ENCODE measurements at places on chromosomes 7 and 10.

GRCh38 chr10:79238606-79239005 lies 108.7 kb upstream of the PPIF start:
- no peak for DNase-seq

GRCh38 chr10:71840177-71840957 lies 10.7 kb downstream of the PSAP start:
- DNase-seq, result peak; percentile 90

- DNase-seq, result no peak
Observed at GRCh38 chr10:77898323-77899079, 28.1 kb downstream of the DLG5 start.

DNA sequence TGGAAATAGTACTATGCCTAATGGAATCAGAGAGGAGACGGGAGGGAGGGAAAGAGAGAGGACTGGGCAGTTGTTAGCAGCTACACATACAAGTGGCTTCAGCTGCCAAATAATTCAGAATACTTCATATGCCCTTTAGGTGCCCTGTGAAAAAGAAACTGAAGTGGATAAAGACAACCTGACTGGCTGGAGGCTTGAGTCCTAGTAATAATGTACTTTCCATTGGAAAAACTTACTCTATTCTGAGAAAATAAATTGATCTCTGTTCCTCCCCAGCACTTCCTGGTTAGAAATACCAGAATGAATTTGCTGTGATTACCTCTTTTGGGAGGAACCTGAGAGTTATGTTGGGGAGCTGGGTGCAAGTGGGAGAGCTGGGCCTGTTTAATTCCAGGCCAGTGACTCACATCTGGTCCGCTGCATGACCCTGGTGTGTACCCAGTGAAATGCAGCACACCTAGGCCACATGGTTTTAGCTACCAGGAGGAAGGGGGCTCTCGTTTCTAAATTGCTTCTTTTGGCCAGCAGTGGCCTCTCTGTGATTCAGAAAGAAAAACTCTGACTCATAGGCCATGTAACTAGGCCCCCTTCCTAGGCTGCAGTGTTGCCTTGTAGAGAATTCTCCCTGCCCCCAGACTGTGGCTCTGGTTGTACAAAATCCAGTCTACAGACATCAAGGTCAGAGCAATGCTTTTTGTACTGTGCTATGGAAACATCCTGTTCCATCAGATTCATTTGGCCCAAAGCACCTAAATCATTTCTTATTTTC lies 6.5 kb downstream of the AGFG2 start:
- peak; percentile 70 for DNase-seq

Measured in fibroblast of skin of left quadriceps (primary cell).